Stimulated activated CD8-positive, alpha-beta memory T cell treated with anti-CD3 and anti-CD28 coated beads, Interleukin-2, amount 100 ng/mL, for 48 hours (primary cell): ENCODE measurements at places on chromosomes 5 and 9.

- no peak for DNase-seq
These were observed 101.5 kb upstream of the BOD1 start for GRCh38 chr5:173717959-173718358.

GRCh38 chr5:73821003-73821402, 195.0 kb downstream of the ARHGEF28 start:
- no peak for DNase-seq

DNA sequence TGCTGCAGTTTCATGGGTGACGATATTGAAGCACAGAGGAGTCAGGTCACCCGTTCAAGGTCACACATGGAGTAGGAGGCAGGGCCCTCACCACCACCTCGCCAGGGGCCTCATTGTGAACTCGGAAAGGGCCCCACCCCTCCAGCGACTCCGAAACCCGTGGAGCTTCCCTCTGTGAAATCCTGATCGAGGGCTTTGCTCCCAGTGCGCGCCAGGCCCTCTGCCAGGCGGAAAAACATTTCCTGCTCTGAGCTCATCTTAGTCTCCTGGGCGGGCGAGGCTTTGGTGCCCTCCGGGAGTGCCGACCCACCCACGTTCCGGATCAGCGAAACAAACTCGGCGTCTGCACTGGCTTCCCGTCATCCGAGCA, 75.0 kb upstream of the FCN1 start:
- no peak for DNase-seq

DNA sequence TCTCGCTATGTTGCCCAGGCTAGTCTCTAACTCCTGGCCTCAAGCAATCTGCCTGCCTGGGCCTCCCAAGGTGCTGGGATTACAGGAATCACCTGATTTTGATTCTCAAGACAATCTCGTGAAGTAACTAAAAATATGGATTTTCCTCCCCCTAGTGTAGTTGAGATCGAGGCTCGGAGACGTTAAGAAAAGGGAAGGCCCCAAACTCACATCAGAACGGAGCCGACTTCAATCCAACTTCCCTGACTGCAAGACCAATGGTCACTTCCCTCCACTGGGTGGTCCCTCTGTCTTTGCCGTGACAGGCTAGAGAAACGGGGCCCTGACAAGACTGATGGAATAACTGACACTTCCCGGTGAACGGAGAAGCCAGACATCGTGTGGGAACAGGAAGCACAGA, 28.3 kb downstream of the BARHL1 start:
- no peak for DNase-seq

DNA sequence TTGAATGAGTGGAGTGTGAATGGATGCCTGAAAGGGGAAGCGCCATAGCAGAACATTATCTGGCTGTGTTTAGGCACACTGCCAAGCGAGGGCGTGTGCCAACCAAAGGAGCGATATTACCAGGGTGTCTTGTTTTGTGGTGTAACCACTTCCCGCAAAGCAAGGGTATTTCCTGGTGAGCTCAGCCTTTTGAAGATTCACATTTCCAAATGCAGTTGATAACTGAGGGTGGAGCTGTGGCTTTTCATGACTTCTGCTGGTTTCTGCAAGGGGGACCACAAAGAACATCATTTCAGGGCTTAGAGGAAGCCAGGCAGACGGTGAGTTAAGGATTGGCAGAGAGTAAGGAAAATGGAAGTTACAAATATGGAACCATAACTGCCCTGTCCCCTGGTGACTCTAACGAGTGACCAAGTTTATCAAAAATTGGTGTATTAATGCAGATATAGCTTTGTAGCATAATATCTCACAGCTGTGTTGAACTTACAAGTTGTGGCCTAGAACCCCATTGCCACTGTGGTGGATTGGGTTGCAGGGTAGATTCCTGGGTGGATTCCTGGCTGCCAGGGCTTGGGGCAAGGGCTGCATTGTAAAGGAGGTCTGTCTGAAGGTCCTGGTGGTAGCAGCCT, 71.4 kb downstream of the RALGPS1 start:
- peak; percentile 48 for DNase-seq

GRCh38 chr5:43601454-43602260, 1.3 kb upstream of the NNT start:
- no peak for DNase-seq
